CD4-positive, alpha-beta T cell treated with Interleukin-15 for 4 hours (primary cell): ENCODE measurements at places on chromosomes 4 and X.

- DNase-seq, result no peak
Observed at GRCh38 chr4:184787766-184788503, 37.8 kb downstream of the ACSL1 start.

GRCh38 chr4:21697583-21697982 is 251.0 kb downstream of the KCNIP4 start:
- no peak for DNase-seq

DNA sequence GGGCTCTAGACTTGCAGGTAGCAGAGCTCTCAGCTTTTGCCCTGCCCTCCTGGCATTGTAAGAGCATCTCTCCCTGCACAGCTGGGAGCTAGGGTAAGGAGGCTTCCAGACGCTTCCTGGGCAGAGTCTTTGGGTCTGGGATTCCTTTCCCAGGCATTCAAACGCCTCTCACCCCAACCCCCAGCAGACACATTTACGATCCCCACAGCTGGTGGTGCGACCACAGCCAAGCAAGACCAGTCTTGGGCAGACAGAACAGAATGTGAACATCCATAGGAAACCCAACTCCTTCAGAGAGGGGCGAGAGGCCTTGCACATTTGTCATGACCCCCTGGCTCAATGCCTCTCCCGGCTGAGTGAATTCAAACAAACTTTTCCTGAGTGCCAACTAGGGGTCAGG is 38.1 kb upstream of the CD99L2 start:
- DNase-seq, result no peak

DNA sequence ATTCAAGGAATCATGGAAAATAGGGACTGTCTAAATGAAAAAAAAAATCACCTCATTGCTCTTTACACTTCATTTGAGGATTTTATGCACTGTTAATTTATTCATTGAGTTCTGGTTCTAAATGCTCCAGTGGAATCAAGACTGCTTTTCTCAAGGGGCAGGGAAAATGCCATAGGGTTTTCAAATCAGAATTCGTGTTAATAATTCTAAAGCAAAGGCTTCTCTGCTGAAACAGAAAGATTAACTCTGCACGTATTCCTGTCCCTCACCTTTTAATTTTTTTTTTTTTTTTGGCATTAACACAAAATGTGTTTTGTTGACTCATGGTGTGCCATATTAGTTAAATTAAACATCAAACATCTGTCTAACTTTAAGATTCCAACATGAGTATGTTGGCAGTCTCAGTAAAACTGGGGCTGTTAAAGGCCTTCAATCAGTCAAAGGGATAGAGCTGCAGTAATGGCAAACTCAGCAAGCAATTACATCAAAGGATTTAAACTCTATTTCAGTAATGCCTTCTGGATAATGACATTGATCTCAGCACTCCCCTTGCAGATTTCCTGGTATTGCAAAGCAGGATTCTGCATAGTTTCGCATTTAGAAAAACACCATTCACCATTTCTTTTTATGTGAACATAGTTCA is 878.1 kb downstream of the RAPGEF2 start:
- DNase-seq, result no peak

DNA sequence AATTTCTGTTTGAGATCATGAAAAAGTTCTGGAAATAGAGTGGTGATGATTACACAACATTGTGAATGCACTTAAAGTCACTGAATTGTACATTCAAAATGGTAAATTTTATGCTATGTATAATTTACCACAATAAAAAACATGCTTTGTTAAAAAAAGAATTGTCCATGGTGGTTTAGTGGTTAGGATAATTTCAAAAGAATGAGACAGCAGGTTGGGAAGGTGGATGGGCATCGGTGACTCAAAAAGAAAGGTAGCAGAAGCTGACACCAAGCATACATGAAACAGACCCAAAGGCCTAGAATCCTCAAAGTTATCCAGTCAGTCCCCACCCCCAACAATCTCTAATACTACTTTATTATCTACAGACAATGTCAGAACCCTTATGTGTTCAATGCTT is 91.1 kb downstream of the MSN start:
- no peak for DNase-seq

GRCh38 chr4:97105347-97106099 is 1037.8 kb downstream of the STPG2 start:
- DNase-seq, result no peak

DNA sequence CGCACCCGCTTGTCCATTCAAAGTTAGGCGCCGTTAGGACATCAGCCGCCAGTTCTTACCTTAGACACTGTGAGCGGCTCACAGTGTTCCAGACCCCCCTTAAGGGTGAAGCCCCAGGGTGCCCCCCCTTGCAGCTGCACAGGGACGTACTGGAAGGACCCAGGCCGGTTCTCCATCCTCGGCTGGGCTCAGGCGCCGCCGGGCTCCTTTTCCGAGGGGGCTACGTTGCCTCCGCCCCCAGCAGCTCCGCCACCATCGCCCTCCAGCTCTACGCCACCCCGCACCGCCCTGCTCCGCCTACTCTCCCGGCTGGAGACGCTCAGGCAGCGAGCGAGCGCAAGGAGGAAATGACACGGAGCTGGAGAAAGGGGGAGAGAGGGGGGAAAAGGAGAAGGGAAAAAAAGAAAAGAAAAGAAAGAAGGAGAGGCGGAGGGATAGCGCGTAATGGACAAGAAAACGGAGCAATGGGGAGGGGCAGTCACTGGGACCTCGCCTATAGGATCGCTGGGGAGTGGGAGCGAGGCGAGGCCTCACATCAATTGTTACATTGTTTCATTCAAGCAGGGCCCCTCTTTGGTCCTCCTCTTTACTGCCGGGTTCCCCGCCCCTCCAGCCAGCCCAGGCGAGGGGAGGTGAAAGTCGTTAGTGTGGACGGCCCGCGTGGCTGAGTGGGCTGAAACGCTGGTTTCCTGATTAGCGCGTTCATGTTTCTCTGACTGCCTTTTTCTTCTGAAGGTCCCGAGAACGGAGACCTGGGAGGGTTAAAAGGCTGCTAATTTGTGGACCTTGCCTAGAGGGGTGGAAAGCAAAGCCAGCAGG is at the start of gene SHROOM4:
TSS of gene SHROOM4 (minus strand) at position 352 of the 819 bp plus-strand sequence. CDS start at position 176, 176 bp downstream.
- no peak for DNase-seq

DNA sequence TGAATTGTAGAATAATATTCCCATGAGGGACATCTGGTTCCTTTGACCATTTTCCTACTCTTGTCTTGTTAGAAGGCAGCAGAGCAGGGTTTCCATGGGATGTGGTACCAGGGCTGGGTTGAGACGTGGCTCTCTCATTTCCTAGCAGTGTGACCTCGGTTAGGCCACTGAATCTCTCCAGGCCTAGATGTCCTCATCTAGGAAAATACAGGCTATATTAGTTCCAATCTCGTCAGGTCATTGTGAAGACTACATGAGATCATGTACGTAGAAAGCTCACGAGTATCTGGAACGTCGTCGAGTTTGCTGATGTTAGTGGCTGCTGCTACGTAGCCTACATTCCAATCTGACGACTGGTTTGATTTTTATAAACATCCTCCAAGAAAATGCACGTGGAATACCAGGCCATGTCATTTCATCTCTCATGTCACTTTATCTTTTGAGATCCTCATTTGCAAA is 278.2 kb upstream of the GATB start:
- no peak for DNase-seq

GRCh38 chr4:88938138-88938537 is 118.8 kb downstream of the FAM13A start:
- DNase-seq, result no peak

GRCh38 chr4:3871181-3871852 is 105.1 kb downstream of the ADRA2C start:
- no peak for DNase-seq
